ENCODE measurements at places on chromosomes 4 and X.

DNA sequence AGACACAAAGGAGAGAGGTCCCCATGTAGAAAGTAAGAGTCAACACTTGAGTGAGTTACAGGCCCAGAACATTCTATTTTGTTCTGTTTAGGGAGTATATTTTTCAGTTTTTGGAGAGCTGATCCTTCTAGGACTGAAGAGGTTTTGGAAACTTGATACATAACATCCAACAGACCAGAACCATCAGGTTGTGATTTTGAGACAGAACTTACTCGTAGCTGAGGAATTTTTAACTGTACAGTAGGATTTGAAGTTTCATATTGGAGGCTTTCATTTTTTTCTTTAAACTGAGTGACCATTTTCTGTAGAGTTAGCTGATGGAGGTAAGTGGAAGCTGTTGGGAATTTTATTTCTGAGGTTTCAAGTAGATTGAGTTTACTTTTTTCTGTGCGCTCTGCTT, 73.3 kb downstream of the NCAPG start:
- H3K36me3 ChIP-seq: no peaks in the 10 kb centered on the region
- H3K27me3 ChIP-seq: no peaks in the 10 kb centered on the region
- DNase-seq: no peak

- H3K4me1 ChIP-seq: no peaks in the 10 kb centered on the region
- H3K27ac ChIP-seq: no peak overlapping the region
- DNase-seq: no peak
These were observed 34.4 kb upstream of the BLTP1 start for GRCh38 chr4:122117743-122118142.

DNA sequence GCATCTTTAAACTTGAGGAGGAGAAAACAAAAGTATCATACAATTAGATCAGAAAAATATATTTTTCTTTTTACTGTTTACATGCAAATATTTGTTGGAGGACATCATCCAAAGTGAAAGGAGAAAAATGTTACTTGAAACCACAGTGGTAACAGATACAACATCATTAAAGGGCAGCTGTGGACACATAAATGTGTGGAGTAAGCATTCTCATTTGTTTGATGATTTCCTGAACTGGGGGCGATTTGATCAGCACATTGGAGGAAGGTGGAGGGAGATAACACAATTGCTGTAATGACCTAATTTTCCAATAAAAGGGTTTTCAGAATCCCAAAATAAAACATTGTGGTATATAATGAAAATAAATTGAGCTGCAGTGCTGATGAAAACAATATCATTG, 314.5 kb upstream of the HS3ST1 start:
- no peaks in the 10 kb centered on the region for H3K36me3 ChIP-seq
- H3K27ac ChIP-seq: no peak overlapping the region
- no peak for DNase-seq
- no peaks in the 10 kb centered on the region for H3K27me3 ChIP-seq
- H3K4me1 ChIP-seq: peaks cover 15% of the 10 kb centered on the region

- H3K36me3 ChIP-seq: peaks cover 5% of the 10 kb centered on the region
- H3K27me3 ChIP-seq: no peaks in the 10 kb centered on the region
- H3K4me3 ChIP-seq: no peak overlapping the region
- H3K4me1 ChIP-seq: no peaks in the 10 kb centered on the region
- no peak overlapping the region for H3K27ac ChIP-seq
These were observed 493.1 kb downstream of the IL15 start for GRCh38 chr4:142129473-142129872.

DNA sequence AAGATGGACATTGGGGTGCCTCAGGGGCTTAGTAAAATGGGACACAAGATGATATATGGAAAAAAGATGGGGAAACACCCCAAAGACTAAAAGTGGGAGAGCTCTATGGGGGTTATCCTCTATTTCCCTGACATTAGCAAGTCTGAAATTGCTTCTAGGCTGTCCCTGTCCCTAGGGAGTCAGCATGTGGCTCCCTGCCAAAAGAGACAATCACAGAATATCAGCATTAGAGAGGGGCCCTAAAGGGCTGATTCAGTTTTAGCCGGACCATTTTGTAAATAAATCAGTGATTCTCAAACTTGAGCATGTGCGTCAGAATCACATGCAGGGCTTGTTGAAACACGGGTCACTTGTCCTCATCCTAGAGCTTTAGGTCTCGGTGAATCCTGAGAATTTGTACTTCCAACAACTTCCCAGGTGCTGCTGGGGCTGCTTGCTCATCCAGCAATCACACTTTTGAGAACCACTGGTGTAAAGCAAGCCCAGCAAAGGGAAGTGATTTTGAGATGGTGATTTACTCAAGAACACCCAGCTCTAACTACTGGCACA, 165.3 kb upstream of the DGKK start:
- H3K27me3 ChIP-seq: no peaks in the 10 kb centered on the region
- no peak overlapping the region for H3K27ac ChIP-seq
- no peaks in the 10 kb centered on the region for H3K36me3 ChIP-seq
- no peak overlapping the region for H3K4me3 ChIP-seq
- H3K4me1 ChIP-seq: no peaks in the 10 kb centered on the region

GRCh38 chr4:182818926-182819730, 98.1 kb downstream of the DCTD start:
- H3K27me3 ChIP-seq: no peaks in the 10 kb centered on the region
- no peak overlapping the region for H3K4me3 ChIP-seq
- peaks cover 9% of the 10 kb centered on the region for H3K4me1 ChIP-seq
- H3K36me3 ChIP-seq: no peaks in the 10 kb centered on the region
- H3K27ac ChIP-seq: peak overlapping the region; percentile 78

DNA sequence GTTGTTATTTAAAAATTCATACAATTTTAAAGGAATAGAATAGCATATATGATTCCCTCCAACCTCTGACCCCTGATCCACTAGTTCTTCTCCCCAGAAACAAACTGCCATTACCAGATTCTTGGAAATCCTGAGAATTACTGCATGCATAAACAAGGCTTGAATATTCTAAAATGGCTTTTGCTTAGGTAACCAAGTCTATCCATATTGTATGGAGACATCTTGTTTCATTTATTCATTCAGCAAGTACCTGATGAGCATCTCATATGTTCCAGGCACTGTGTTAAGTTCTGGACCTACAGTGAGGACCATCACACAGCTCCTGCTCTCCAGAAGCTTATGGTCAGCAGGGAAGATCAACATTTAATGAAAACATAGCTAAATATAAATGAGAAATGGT, 49.4 kb downstream of the TMEM164 start:
- DNase-seq: no peak
- no peak overlapping the region for H3K4me3 ChIP-seq
- H3K4me1 ChIP-seq: no peaks in the 10 kb centered on the region

GRCh38 chrX:9610771-9611392, 146.0 kb downstream of the TBL1X start:
- no peak for DNase-seq
- no peak overlapping the region for H3K4me3 ChIP-seq
- H3K27ac ChIP-seq: no peak overlapping the region
- no peaks in the 10 kb centered on the region for H3K27me3 ChIP-seq
- H3K36me3 ChIP-seq: no peaks in the 10 kb centered on the region
- H3K4me1 ChIP-seq: peaks cover 3% of the 10 kb centered on the region

- no peaks in the 10 kb centered on the region for H3K36me3 ChIP-seq
- H3K27me3 ChIP-seq: no peaks in the 10 kb centered on the region
- no peak for DNase-seq
- H3K4me3 ChIP-seq: no peak overlapping the region
- H3K4me1 ChIP-seq: peaks cover 34% of the 10 kb centered on the region
These were observed 271.3 kb upstream of the FAT4 start for GRCh38 chr4:125043486-125043885.

DNA sequence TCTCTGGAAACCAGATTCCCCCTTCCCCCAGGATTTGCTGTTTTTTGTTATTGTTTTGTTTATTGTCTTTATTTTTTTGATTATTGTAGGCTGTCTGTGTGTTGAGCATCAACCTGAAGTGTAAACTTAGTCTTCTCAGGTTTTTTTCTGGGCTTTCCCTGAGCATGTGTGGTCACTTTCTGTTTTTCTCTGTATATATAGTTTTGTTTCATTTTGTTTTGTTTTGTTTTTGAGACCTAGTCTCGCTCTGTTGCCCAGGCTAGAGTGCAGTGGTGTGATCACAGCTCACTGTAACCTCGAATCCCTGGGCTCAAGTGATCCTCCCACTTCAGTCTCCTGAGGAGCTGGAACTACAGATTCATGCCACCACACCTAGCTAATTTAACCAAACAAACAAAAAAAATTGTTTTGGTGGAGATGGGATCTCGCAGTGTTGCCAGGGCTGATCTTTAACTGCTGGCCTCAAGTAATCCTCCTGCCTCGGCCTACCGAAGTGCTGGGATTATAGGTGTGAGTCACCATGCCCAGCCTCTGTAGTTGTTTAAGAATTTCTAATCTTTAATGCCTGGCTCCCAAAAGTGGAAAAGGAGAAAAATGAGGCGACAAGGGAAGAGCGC, 9.1 kb downstream of the IL13RA1 start:
- H3K27ac ChIP-seq: no peak overlapping the region
- no peak overlapping the region for H3K4me3 ChIP-seq
- no peaks in the 10 kb centered on the region for H3K27me3 ChIP-seq
- no peak for DNase-seq
- no peaks in the 10 kb centered on the region for H3K4me1 ChIP-seq
- H3K36me3 ChIP-seq: no peaks in the 10 kb centered on the region

DNA sequence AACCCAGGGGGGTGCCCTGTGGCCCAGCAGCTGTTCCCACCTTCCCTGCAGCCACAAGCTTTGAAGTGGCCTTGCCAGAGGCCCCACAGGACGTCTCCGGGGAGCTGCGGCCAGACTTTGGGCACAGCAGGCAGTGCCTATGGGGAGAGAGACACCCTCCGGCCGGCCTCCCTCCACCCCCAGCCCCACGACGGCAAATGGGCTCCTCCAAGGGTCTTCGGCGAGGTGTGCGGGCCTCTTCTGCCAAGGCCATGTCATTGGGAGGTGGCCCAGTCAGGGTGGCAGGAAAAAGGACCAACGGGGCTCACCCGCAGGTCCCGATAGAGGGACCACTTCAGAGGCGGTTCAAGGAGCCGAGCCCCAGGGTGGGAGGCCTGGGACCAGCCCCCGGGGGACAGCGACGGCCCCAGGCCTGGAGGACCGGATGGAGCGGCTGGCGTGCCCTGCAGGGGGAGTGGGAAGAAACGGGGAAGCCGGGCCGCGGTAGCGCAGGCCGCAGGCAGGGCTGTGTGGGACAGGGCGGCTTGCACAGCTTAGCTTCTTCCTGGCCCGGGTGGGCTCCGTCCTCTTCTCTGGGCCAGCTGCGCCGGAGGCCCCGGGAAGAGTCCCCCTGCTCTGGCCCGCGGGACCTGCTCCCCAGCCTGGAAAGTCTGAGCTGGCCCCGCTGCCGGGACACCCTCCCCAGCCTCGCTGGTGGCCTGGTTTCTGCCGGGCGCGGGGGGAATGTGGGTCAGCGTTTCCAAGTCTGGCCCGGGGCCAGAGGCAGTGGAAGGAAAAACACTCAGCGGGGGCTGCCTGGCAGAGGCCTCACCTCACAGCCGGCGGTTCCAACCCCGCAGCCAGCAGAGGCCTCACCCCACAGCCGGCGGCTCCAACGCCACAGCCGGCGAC, 21.9 kb upstream of the SPON2 start:
- no peaks in the 10 kb centered on the region for H3K27me3 ChIP-seq
- H3K36me3 ChIP-seq: no peaks in the 10 kb centered on the region
- no peak for DNase-seq
- no peak overlapping the region for H3K4me3 ChIP-seq
- peaks cover 19% of the 10 kb centered on the region for H3K4me1 ChIP-seq
- no peak overlapping the region for H3K27ac ChIP-seq

DNA sequence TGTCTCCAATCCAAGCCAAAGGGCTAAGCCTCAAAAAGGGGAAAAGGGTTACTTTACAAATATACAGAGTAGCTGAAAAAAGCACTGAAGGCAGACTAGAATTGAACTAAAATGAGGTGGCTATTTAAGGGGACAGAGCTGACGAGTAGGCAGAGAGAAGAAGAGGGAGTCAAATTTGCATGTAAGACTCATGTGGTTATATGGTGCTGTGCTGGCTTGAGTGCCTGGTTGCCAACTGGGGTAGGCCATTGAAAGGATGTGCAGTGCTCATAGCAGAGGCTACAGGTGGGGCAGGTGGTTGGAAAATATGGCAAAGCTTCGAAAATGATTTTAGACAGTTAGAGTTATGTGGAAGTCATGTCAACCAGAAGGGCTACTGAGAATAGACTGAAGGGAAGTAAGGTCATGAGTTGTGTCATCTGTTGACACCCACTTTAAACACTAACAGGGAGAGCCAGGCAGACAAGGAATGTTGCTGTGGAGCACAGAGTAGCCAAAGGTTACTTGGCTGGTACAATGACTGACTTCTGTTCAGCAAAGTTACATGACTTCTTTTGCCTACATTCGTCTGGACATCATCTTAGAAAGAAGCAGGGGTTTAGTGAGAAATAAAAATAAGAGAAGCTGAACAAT, 1210.4 kb downstream of the ADGRL3 start:
- H3K27me3 ChIP-seq: no peaks in the 10 kb centered on the region
- no peak overlapping the region for H3K27ac ChIP-seq
- H3K4me1 ChIP-seq: no peaks in the 10 kb centered on the region
- H3K4me3 ChIP-seq: no peak overlapping the region
- no peaks in the 10 kb centered on the region for H3K36me3 ChIP-seq
- no peak for DNase-seq

GRCh38 chrX:107978707-107979307, 3.4 kb downstream of the TEX13B start:
- H3K4me1 ChIP-seq: no peaks in the 10 kb centered on the region
- DNase-seq: no peak
- H3K27ac ChIP-seq: no peak overlapping the region
- no peak overlapping the region for H3K4me3 ChIP-seq
- H3K27me3 ChIP-seq: peaks cover 3% of the 10 kb centered on the region

DNA sequence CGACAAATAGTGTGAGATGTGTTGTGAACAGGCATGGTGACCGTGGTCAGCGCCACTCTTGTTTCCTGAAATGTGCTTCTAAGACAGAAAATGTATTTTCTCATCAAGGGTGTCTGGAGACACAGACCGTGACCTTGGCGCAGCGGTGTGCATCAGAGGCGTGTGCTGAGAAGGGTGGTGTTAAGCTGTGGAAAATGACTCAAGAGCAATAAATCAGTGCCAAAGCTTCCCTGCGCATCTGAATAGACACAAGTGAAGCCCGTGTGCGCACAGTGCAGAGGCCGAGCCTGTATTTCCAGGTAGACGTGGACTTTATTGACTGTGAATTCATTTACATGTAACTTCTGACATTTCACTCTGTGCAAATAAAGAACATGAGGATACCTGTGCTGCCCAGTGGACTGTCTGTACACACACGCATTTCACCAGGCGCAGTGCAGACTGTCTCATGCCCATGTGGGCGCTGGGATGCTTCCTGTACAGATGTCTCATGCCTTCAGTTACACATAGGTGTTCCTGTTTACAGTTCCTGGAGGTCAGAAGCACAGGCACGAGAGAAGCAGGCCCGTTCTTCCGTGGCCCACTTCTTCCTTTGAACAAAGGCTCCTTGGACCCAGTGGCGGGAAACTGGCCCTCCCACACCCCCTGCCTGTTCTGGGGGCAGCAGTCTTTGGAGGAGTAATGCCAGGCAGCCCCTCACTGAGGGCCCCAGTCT, 31.9 kb downstream of the NSG1 start:
- H3K36me3 ChIP-seq: peaks cover 14% of the 10 kb centered on the region
- no peak overlapping the region for H3K27ac ChIP-seq
- no peak overlapping the region for H3K4me3 ChIP-seq
